ENCODE measurements at places on chromosomes 5 and 9. TPM values are rescaled to one million over a fixed set of nuclear protein-coding genes. Genes with fewer than 3 reads are reported as not detected.

DNA sequence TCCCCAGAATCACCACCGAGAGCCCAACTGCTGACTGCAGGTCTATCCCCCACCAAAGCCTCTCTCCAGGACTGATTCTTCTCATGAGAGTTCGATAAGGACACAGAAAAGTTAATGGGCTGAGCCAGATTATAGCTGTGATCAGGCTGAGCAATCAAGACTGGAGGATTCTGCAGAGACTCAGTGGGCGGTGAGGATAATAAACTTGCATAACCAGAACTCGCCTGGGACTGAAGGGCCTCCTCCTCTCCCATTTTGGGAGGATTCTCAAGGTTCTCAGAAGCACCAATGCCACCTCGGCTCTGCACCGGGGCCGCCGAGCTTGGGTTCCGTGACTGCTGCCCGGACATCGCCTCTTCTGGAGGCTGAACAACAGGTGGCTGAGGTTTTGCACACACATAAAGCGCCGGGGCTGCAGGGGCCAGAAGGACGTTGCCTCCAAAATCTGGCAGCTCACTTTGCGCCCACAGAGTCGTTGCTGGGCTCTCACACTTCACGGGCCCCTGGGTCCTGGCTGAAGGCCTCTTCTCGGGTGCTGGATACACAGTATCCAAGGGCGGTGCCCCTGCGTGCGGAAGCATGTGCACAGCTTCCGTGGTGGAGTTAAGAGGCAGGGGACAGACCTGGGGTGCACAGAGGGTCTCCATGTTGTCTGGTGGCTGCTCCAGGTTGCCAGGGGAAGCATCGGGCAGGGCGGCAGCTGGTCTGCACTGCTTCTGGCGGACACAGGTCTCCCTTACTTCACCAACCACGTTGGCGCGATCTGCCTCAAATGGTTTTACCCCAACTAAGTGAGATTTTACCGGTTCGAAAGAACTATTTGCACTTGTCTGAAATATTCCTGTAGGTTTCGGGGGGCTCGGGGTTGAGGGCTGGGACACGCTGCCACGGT is 7.6 kb downstream of the SEC16A start:
- no peak for DNase-seq

Gene VAV2
- total RNA-seq = 14.1 TPM

DNA sequence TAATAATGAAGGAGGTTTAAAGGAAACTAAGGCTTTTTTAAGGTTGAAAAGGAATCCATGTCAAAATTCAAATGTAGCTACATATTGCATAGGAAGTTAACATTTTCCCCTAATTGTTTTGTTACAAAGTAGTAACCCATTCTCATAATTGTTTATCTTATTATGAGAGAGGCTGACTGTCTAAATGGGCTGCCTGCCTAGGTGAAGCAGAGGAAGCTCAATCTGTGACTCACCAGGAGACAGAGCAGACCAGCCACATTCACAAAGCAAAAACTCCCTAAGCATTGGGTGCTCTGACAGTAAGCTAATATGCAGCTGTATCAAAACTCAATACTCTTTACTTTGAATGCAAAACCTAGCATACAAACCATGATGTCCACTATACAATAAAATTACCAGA is 208.5 kb downstream of the ROR2 start:
- no peak for DNase-seq

DNA sequence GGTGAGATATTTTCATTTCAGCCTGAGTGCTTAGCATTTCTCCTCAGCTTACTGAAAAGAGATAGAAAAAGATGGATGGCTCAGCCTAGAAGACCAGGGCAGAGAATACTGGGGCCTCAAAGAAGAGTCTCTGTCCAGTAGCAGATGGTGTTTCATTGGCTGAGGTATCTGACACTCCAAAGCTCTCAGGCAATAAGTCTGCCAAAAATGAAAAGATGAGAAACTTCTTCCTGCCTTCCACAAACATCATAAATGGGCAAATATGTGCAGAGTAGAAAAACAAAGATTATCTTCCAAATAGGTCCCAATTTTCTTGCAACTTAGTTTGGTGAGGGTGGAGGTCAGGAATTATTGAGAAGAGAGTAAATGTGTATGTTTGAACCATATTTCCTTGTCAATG is 87.4 kb upstream of the ICE1 start:
- DNase-seq = no peak
